ENCODE measurements at places on chromosomes 4 and X.

DNA sequence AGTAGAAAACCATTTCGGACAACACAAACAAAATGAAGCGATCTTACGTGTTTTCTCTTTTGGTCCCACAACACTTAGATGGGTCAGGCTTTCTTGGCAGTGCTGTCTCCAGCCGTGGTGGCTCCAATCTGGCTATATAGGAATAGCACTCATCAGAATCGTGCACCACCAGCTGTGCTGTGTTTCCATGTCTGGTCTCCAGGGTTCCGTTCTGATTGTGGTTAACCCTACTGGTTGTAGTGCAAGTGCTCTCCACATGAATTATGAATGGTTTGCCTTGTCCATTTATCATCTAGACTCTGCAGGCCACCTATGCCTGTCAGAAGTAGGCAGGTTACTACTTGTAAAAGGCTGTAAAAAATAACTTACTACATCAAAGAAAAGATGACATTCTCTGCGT is 536.3 kb downstream of the IQCM start:
- DNase-seq: no peak

- DNase-seq: no peak
These were observed 789.5 kb downstream of the TECRL start for GRCh38 chr4:63619771-63620170.

GRCh38 chrX:136220540-136220939 is 30.7 kb downstream of the MAP7D3 start:
- no peak for DNase-seq

- no peak for DNase-seq
These were observed 122.4 kb upstream of the SLC4A4 start for GRCh38 chr4:71216316-71216959.

DNA sequence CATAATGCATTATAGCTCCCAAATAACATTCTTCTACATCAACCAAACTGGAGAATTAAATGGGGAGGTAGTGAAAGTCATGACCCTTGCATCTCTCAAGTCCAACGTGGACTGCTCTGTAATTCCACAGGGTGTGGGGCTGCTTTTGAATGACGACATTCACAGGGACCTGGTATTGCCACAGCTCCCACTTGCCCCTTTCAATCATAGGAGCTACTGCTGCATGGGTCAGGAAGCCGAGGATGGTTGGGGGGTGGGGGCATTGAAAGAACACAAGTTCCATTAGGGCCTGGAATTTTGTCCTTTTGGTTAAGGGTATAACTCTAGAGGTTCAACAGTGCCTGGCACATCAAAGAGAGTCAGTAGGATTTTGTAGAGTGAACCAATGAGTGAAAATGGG is 7.4 kb upstream of the CT55 start:
- no peak for DNase-seq

DNA sequence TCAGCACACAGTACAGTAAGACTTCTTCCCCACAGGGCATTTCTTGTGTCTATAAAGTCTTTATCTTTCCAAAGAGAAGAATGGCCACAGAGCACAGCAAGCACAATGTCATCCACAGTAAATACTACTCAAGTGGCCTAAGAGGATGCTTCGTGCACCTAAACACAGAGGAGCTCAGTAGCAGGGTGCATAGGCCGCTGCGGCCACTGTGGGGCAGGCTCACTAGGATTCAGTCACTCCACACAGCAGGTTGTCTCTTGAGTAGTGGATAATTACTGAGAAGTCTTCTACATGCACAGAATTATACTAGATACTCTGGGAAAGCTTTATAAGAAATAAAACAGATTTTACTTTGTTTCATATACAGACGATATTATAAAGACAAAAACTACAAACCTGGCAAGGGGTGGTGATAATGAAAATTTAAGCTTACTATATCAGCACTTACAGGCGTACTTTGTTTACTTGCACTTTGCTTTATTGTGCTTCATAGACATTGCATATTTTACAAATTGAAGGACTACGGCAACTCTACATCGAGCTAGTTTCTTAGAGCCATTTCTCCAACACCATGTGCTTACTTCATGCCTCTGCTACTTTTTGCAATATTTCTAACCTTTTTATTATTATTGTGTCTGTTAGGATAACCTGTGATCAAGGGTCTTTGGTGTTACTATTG is 78.5 kb downstream of the PRDM5 start:
- no peak for DNase-seq

GRCh38 chr4:115454228-115454627 is 340.8 kb upstream of the NDST4 start:
- DNase-seq: no peak

GRCh38 chr4:140247237-140247636 is 93.3 kb upstream of the MAML3 start:
- no peak for DNase-seq

GRCh38 chr4:162675661-162676060 is 491.0 kb downstream of the NAF1 start:
- no peak for DNase-seq

- DNase-seq: no peak
These were observed 7.6 kb upstream of the SOWAHB start for GRCh38 chr4:76905521-76905920.

DNA sequence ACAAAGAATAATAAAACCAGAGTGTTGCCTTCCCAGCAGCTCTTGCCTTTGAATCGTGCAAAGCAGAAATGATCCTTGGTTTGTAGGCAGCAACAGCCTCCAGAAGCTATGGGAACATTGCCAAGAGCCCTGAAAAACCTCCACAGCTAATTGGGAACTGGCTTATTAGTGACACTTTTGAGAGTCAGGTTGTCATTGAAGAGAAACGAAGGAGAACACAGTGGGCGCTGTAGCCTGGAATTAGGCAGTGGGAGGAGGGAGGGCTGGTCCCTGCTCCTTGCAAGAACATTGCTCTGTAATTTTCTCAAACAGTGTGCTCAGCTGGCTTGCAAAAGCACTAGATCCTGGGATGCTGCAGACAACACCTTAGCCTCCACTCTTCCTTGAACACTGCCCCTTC is 331.5 kb upstream of the EMCN start:
- DNase-seq: no peak

DNA sequence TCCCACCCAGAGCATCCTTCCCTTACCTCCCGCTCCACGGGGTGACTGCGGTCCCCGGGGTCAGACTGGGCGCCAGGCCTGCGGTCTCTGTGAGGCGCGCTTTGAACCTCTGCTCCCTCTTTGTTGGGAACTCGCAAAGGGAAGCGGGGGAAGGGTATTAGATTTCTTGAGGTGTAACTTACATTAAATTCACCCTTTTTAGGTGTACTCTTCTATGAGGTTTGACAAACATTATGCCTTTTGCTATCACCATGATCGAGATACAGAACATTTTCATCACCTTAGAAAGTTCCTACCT is 569 bp downstream of the DCK start:
- DNase-seq: no peak

DNA sequence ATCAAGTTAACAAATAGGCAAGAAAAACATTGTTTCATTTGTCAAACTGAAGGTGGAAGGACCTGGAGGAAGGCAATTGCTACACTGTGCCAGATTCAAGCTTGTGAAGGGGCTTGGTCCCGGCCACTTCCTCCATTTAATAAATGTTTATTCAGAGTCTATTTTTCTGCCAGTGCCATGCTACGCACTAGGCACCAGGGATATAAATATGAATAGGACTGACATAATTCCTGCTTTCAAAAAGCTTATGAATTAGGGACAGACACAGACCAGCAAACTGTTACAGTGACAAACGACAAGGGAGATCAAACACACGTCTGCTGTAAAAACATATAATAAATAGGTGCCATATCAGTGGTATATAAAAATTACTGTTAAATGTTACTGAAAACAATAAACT is 571 bp downstream of the TLR6 start:
- no peak for DNase-seq

- DNase-seq: no peak
These were observed 346.8 kb downstream of the PPP3CA start for GRCh38 chr4:101000496-101000895.

- no peak for DNase-seq
These were observed 24.4 kb upstream of the SLC25A6 start for GRCh38 chrX:1416327-1416784.

DNA sequence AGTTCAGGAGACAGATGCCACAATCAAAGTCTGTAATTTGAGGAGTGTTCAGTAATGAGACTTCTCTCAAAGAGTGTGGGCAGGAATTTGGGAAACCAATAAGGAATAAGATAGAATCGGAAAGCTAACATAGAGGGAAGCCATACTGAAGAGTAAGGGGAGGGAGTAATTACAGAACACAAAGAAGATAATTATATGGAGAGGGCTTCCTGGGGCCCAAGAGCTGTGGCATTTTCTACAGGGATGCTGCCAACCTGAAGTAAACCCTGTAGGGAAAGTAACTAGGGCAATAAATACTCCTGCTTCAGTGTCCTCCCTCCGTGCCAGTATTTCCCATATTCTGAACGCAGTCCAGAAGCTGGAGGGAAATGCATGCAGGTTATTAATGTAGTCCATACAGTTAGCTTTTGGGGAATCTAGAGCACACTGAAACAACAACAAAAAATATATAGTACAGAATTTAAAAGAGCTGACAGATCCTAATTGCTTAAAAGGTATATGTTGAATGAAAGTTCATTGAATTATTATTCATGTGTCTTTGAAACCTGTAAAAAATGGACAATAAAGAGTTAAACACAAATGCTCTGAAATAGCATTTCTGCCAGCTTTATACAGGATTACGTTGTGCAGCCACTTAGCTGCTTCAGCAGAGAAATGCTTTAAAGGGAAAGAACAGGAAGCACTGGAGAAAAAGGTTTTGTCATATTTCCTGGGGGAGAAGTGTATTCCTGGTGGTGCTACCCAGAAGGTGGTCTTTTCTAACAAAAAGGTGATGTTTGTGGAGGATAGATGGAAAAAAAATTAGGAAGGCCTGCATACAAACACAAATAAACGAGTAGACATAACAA is 48.0 kb downstream of the CXXC4 start:
- no peak for DNase-seq

GRCh38 chrX:8548446-8548845 is 83.8 kb downstream of the VCX3B start:
- DNase-seq: no peak

- DNase-seq: no peak
These were observed 740.1 kb upstream of the PITX2 start for GRCh38 chr4:111362941-111363361.

DNA sequence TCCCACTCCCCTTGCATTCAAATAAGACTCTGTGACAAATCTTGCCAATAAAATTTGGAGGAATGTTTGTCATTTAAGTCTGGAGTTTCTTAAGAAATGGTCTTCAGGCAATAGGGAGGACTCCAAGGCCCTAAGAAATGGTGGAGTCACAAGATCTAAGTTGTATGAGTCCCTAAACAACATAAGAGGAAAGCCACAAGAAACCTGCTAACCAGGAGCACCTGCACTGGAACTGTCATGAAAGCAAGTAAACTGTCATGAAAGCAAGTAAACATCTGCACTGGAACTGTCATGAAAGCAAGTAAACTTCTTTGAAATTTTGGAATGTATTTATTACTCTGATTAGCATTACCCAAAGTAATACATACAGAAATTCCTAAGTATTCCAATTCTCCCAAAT is 3.5 kb downstream of the CNOT6L start:
- DNase-seq: no peak

GRCh38 chrX:15073313-15073712 is 196.6 kb downstream of the ASB9 start:
- no peak for DNase-seq

DNA sequence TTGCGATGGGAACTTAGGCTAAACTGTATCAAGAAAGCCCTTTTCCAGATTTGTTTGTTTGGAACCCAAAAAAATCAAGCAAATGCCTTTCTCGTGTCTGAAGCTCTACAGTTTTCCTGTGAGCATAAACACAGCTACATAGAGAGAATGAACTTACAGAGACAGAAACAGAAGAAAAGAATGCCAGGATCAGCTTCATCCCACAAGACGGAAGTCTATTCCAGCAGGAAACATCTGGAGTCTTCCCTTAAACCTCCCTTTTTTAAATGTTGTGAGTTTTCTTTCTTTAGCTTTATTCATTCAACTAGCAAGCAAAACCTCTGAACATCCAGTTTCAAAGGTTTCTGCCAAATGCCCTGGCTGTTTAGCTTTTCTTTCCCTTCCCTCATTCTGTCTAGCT is 32.6 kb upstream of the ZFP42 start:
- no peak for DNase-seq

GRCh38 chr4:98996765-98997068 is 1.2 kb downstream of the METAP1 start:
- no peak for DNase-seq

DNA sequence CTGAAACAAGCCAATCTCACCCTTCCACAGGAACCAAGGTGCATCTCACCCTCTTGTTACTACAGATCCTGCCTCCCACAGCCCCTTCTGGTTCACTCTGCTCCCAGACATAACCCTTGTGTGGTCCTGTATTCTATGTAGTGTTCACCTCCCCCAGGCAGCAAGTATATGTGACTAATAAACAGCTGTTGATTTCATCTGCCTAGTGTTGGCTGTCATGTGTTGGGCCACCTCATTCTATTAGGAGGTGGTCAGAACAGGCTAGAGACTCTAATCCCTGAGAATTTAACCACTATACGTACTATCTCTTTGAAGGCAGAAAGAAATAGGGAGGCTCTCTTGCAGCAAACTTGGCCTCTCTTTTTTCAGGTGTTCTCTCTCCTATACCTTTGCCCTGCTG is 134.3 kb upstream of the RPL34 start:
- DNase-seq: no peak
